ENCODE measurements at places on chromosomes 6 and 20.

GRCh38 chr6:65896140-65896539, 189.1 kb upstream of the EYS start:
- H3K27me3 ChIP-seq: no peaks in the 10 kb centered on the region
- DNase-seq: no peak
- no peaks in the 10 kb centered on the region for H3K36me3 ChIP-seq

- H3K36me3 ChIP-seq: no peaks in the 10 kb centered on the region
- peaks cover 4% of the 10 kb centered on the region for H3K4me1 ChIP-seq
- no peak overlapping the region for H3K4me3 ChIP-seq
- no peak for DNase-seq
- H3K27ac ChIP-seq: no peak overlapping the region
- no peaks in the 10 kb centered on the region for H3K27me3 ChIP-seq
Measured at GRCh38 chr20:41133709-41134361, 3.5 kb upstream of the PLCG1 start.

GRCh38 chr20:60676011-60676410, 576.0 kb upstream of the CDH4 start:
- H3K4me1 ChIP-seq: no peaks in the 10 kb centered on the region
- DNase-seq: no peak
- H3K4me3 ChIP-seq: no peak overlapping the region
- H3K27me3 ChIP-seq: no peaks in the 10 kb centered on the region
- no peak overlapping the region for H3K27ac ChIP-seq

- no peak for DNase-seq
- H3K36me3 ChIP-seq: no peaks in the 10 kb centered on the region
- H3K4me3 ChIP-seq: no peak overlapping the region
- no peaks in the 10 kb centered on the region for H3K27me3 ChIP-seq
- H3K27ac ChIP-seq: no peak overlapping the region
Measured at GRCh38 chr20:58001381-58001780, 227.1 kb downstream of the ANKRD60 start.

DNA sequence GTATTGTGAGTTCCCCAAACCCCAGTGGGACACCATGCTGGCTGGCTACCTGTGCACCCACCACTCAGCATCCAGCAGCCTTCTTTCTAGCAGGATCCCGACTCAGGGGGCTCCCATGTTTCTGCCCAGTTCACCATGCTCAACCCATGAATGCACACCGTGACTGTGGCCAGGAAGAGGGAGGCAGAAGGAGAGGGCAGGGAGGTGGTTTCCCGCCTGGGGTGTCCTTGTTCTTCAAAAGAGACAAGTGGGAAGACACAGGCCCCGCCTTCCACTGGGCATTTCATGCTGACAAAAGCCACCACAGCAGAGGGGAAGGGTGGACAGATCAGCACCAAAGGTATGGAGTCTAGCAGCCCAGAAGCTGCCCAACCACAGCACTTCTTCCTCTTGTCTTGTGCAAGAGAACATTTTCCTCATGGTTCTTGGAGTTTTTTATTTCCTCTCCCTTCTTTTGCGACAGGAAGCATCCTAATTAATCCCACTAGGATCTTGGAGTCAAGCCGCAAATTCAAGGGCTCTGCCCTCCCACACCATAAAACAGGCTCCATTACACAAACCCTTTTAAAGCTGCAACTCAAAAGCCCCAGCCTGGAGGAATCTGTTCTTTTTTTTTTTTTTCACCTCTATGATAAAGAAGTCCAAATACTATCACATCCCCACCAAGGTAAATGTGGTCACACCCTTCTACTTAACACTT, 13.5 kb upstream of the ANKRD60 start:
- H3K36me3 ChIP-seq: peaks cover 63% of the 10 kb centered on the region
- H3K4me3 ChIP-seq: no peak overlapping the region
- H3K27ac ChIP-seq: no peak overlapping the region
- H3K4me1 ChIP-seq: no peaks in the 10 kb centered on the region
- no peaks in the 10 kb centered on the region for H3K27me3 ChIP-seq

GRCh38 chr6:30061092-30061857, at the start of gene POLR1H:
POLR1H (plus strand) TSS chr6:30061265; CDS start chr6:30061525, 260 bp downstream.
- H3K27me3 ChIP-seq: no peaks in the 10 kb centered on the region
- H3K27ac ChIP-seq: peak within 1 kb of the TSS; percentile 96
- DNase-seq: peak; percentile 98
- peaks cover 14% of the 10 kb centered on the region for H3K36me3 ChIP-seq

DNA sequence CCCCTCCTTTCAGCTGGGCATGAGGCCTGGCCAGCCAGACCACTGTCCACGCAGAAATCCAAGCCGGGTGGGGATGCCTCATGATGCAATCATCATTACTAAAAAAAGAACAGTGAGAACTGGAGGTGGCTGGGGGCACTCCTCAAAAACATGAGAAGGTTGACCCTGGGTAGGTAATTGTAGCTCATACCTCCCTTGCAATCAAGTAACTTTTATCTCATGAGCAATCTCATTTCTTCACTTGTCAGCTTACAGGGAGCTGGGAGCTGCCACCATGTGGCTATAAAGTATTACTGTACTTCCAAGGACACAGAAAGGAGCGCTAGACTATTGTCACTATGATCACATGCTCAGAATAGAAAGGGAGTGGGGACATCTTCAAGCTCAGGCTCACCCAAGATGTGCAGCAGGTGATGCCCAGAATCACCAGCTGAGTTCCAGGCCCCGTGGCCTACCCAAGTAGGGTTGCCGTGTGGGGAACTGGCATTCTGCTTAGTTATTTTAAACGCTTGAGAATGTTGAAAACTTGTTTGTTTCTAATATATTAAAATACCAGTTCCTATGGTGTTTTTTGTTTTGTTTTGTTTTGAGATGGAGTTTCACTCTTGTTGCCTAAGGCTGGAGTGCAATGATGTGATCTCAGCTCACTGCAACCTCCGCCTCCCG, 3.0 kb upstream of the CDH26 start:
- H3K27ac ChIP-seq: no peak overlapping the region
- DNase-seq: peak; percentile 27

- H3K4me3 ChIP-seq: no peak overlapping the region
- H3K36me3 ChIP-seq: no peaks in the 10 kb centered on the region
- peaks cover 11% of the 10 kb centered on the region for H3K4me1 ChIP-seq
- no peak for DNase-seq
Measured at GRCh38 chr6:15038013-15038791, 207.7 kb upstream of the JARID2 start.
